Activated naive CD8-positive, alpha-beta T cell treated with anti-CD3 and anti-CD28 coated beads, Interleukin-2, amount 10 ng/mL, durations not matched to agents 7 days and 5 days (primary cell): ENCODE measurements at places on chromosomes 6 and 20.

DNA sequence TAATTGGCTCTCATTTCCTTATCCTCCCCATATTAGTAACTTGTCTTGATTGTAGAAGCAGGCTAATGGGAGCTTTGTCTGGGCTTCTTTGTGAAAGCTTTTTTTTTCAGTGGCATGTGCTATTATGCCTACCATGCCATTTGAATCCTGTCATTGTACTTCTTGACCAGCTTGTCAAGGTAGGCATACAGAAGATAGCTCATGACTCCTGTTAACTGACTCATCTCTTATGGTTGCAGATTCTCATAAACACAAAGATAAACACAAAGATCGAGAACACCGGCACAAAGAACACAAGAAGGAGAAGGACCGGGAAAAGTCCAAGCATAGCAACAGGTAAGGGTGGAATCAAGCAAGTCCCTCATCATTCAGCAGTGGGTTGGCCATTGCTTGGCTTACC, 32.5 kb downstream of the TOP1 start:
- DNase-seq: no peak

- DNase-seq: no peak
Measured at GRCh38 chr6:71745525-71745924, 140.8 kb upstream of the RIMS1 start.

DNA sequence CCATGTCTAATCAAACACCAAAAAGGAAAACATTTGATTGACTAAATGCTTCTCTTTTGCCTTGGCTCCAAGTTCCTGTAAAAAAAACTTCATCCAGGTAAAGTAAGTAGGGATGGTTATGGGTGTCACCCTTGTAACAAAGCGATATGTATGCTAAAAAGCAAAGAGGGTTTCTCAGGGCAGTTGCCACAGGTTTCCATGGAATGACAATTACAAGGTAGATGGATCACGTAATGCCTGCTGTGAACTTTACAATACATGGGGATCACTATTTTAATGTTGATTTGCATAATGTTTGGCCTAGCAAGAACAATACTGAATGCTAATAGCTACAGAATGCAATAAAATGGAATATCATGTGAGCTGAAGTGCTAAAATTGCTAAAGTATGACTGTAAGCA, 2.9 kb upstream of the BMP2 start:
- no peak for DNase-seq

- DNase-seq: no peak
Measured at GRCh38 chr20:53850319-53850718, 220.1 kb downstream of the BCAS1 start.

DNA sequence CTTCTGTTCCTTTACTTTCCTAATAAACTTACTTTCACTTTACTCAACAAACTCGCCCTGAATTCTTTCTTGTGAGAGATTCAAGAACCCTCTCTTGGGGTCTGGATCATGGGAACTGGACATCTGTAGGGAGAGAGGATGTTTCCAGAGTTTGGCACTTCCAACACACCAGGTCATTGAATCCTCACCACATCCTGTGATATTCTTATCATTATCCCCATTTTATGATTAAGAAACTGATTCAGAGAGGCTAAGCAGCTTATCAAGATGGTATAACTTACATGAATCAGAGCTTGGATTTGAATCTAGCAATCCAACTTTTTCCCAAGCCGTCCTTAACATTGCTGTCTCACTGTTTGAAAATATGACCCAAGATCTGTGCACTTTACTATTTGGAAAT, 15.5 kb downstream of the PPIL6 start:
- DNase-seq: no peak

- no peak for DNase-seq
Measured at GRCh38 chr20:10935658-10936402, 262.0 kb upstream of the JAG1 start.

GRCh38 chr20:11654766-11655165, 262.9 kb upstream of the BTBD3 start:
- DNase-seq: no peak

GRCh38 chr6:142446168-142446567, 144.4 kb downstream of the ADGRG6 start:
- no peak for DNase-seq

DNA sequence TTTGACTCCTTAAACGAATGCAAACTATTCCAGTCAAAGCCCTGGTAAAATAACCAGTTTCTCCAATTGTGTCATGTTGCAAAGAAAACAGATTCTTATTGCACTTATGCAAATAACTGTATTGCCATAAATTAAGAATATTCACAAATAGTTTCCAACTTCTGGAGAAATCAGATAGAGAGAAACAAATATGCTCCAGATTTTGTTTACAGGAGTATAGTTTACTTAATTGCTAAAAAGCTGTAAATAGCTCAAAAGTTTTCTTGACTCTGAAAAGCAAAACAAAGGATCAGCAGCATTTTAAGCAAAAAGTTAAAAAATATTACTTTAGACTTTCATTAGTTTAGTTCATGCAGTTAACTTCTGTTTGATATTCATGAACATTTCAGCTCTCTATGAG, 304.2 kb downstream of the PACRG start:
- DNase-seq: no peak

- DNase-seq: peak; percentile 62
Measured at GRCh38 chr6:73388800-73389512, 5.7 kb upstream of the DDX43 start.

- DNase-seq: no peak
Measured at GRCh38 chr6:33950472-33950881, 146.7 kb upstream of the MLN start.

- no peak for DNase-seq
Measured at GRCh38 chr20:10609276-10609675, 64.5 kb downstream of the JAG1 start.

DNA sequence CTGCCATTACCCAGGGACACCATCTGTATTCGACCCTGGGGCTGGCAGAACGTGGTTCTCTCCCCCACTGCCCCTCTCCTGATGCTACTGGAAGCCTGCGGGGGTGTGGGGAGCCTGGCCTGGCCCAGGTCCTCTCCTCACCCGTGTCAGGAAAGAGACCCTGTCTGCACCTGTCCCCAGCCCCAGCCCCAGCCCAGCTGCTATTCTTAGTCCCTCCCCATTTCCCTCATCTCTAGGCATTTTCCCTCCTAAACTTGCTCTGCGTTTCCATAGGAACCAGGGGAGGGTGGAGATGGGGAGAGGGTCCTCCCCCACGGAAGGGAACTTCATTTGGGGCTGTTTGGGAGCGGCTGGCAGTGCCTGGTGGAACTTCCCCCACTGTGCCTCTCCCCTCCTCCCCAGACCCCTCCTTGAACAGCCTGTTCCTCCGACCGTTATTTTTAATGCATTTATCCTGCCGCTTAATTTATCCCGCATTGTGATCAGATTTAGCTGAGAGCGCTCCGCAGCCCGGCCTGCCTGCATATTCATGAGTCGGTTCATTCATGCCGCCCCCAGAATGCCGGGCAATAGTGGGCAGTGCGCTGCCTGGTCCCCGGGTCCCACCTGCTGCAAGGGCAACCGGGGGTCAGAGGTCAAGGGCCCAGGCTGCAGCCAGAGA, 31.8 kb upstream of the DLGAP4 start:
- peak; percentile 15 for DNase-seq

DNA sequence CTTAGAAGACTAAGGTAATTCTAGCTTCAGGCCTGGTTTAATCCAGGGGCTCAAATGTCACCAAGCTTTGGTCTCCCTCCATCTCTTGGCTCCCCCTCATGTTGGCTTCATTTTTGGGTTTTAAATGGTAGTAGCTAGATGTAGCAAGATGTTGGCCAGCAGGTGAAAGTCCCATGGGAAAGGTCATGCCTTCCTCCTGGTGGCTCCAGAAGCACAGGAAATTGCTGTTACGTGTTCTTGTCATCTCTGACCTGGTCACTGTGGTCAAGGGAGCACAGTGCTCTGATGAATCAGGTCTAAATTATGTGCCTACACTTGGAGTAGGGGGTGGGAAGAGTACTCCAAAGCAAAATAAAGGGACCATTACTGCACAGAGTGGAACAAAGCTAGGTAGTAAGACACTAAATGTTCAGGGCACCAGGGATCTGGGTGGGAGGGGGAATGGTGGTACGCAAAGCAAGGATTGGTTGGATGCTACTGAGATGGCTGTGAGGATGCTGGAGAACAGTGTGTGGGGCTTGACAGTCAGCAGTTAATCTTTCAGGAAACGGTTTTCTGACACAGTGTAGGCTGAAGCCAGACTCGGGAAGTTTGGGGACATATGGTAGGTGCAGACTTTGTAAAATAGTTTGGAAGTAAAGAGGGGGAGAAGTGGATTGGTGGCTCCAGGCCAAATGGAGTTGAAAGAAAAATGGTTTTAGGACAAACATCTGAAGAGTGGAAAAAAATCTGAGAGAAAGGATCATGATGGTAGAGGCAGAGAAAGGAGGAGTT, 30.1 kb downstream of the CDS2 start:
- no peak for DNase-seq

DNA sequence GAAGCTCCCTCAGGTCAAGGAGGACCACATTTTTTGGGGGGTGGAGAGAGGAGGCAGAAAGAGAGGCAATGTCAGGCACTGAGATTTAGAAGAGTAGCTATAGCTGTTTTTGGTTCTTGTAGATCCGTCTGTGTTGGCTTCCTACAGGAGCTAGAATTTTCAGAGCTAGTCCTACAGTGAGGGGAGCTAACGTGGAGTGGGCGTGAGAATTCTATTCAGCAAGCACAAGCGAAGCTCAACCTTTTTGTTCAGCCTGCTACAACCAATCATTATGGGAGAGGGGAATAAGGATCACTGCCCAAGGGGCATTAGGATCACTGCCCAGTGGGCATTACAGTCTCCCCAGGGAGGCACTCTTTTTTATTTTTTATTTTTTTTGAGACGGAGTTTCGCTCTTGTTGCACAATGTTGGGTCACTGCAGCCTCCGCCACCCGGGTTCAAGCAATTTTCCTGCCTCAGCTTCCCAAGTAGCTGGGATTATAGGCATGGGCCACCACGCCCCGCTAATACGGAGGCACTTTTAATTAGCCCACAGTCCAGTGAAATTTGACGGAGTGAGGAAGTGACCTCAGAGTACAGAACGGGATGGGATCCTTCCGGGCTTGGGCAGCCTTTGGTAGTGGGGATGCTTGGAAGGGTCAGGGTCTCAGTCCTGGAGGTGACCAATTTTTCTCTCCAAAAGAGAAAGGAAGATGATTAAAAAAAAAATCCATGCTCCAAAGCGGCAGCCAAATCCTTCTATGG, 1.1 kb upstream of the PANK2 start:
- DNase-seq: no peak

DNA sequence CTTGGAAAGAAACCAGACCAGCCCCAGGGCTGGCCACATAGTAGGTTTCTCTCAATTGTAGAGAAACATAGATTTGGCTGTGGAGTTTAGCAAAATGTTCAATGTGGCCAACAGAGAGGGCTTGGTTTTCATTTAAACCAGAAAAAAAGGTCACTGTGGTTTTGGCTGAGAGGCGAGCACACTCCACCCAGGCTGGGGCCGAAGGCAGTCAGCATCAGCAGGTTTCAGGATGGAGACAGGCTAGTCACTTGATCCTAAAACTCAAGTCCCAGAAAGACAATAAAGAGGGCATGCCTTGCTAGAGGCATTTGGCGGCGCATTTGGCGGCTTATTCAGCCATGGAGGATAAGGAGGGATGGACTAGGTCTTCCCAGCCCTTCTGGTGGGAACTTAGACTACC, 73.1 kb downstream of the PRND start:
- DNase-seq: no peak

DNA sequence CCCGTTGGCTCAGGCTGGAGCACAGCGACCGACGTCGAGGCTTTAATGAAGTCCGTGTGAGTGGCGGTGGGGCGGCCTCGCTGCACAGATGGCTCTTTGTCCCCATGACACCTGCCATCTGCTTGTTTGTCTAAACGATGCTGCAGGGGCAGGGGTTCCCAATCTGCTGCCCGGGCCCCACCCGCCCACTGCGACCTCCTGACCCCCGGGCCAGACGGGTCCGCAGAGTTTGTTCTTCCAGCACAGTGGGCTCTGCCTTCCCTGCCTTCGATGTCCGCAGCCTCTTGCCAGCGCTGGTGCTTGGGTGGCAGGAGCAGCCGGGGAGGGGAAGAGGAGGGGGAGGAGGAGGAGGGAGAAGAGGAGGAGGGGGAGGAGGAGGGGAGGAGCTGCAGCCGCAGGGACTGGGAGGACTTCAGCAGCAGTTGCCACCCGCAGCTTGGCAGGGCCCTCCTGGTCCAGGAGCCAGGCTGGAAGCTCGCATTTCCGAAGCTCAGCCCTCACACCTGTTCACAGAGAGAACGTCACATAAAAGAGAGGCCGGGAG, 210.0 kb downstream of the DLL1 start:
- no peak for DNase-seq
